NCI-H1930 (cell line): ENCODE measurements at places on chromosomes 11 and 22.

DNA sequence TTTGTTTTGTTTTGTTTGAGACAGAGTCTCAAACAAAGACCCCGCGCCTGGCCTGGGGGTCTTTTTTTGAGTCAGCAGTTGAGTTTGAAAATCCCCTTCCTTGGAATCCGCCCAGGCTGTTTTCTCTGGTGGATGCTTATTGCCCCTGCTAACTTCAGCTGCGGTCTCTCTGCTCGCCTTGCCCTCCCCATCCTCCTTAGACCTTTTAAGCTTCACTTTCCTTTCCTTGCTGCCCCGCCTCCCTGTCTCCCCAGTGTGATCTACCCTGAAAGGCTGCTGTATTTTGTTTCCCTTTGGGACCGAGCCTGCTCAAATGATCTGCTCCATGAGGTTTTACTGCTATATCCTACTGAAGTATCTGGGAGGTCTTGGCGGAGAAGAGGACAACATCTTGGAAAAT is 2.5 kb downstream of the USP18 start:
- DNase-seq, result no peak

DNA sequence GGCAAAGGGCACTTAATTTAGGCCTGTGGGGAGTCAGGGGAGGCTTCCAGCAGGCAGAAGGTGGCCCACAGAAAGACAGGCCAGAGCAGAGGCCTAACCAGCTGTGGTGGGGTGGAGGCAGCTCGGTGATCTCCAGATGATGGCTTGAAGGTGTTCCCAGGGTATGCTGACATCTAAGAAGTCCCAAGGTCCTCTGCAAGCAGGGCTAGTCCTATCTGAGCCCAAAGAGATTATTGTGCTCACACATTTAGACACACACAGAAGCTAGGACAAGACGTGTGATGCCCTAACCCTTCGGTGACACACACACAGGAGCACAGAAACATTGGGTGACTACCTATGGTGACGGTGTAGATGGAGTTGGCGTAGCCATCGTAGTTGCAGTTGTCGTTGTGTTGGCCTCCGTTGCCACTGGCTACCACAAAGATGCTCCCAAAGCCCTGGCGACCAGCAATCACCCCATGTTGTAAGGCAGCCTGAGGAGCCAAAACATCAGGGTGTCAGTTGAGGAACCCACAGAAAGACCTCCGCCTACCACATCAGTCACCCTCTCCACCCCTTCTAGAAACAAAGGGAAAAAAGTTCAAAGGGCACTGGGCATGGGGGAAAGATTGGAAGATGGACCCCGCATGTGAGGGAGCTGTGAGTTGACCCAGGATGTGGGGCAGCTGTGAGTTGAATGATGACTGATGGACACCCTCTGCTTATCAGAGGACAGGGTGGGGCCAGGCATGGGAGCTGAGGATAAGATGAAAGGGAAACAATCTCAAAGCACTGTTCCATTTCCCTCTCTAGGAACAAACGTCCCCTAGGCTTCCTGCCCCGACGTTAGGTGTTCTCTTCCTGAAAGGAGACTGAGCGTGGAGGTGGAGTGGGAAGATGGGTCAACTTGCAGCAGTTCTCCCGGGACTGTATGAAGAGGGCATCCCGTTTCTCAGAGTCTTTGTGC is 7.9 kb downstream of the PCSK7 start:
- DNase-seq, result no peak

DNA sequence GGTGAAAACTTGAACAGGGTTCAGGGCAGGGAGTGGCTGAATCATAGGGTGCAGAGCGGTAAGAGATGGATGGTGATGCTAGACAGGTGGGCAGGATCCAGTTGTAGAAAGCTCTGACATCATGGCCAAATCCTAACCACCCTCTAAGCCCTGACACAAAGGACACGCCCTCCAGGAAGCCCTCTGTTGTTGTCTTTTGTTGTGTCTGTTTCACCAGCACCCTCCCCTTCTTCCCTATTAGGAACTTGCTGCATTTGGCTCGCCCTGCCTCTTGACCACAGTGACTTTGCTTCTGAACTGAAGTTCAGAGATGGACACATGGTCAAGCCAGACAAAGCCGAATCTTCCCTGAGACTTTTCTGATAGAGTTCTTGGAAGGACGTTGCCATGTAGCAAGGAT is 14.2 kb upstream of the APOL6 start:
- DNase-seq, result no peak

- no peak for DNase-seq
These were observed 44.3 kb downstream of the LINC01488 start for GRCh38 chr11:69525516-69526452.

DNA sequence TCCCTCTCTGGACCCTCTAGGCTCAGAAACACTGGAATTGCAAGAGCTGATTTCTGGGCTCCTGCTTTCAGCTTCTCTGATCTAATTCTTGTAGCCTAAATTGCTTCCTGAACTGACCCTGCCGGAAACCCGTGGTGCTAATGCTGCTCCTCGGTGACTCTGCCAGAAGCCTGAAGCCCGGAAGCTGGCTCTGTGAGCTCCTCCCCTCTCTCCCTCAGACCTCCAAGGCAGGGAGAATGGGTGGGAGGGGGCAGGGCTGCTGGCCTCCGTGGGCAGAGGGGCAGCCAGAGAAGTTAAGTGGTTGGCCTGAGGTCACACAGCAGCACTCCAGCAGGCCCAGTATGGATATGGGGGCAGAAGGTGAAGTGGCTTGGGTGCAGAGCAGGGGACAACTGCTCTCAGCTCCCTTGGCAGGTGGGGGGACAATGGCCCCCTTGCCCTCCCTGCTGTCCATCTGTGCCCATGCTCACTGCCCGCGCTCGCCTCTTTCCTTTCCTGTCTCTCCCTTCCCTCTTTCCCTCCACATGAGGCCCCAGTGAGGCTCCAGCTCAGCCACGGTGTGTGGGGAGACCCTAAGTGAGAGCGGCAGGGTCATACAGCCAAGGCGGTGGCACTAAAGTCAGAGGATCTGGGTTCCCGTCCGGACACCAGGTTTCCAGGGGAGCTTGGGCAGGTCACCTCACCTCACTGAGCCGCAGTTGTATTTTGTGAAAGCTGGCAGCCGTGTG is 16.2 kb downstream of the CAPN5 start:
- no peak for DNase-seq

- no peak for DNase-seq
These were observed 40.5 kb downstream of the PRCP start for GRCh38 chr11:82859750-82860149.

GRCh38 chr11:128336203-128336602 is 251.2 kb downstream of the ETS1 start:
- DNase-seq, result no peak
